ENCODE measurements at places on chromosomes 7 and 10.

DNA sequence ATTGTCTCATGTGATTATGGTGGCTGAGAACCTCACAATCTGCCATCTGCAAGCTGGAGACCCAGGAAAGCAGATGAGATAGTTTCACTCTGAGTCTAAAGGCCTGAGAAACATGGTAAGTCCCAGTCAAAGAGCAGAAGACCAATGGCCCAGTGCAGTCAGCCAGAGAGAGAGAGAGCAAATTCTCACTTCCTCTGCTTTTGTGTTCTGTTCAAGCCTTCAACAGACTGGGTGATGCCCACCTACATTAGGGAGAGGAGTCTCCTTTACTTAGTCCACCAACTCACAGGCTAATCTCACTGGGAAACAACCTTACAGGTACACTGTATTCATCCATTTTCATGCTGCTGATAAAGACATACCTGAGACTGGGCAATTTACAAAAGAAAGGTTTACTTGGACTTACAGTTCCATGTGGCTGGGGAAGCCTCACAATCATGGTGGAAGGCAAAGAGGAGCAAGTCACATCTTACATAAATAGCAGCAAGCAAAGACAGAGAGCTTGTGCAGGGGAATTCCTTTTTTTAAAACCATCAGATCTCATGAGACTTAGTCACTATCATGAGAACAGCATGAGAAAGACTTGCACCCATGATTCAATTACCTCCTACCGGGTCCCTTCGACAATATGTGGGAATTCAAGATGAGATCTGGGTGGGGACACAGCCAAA is 4.7 kb upstream of the FRMPD2 start:
- no peak for DNase-seq

- DNase-seq = no peak
These were observed 15.8 kb upstream of the C10orf90 start for GRCh38 chr10:126686268-126686667.

DNA sequence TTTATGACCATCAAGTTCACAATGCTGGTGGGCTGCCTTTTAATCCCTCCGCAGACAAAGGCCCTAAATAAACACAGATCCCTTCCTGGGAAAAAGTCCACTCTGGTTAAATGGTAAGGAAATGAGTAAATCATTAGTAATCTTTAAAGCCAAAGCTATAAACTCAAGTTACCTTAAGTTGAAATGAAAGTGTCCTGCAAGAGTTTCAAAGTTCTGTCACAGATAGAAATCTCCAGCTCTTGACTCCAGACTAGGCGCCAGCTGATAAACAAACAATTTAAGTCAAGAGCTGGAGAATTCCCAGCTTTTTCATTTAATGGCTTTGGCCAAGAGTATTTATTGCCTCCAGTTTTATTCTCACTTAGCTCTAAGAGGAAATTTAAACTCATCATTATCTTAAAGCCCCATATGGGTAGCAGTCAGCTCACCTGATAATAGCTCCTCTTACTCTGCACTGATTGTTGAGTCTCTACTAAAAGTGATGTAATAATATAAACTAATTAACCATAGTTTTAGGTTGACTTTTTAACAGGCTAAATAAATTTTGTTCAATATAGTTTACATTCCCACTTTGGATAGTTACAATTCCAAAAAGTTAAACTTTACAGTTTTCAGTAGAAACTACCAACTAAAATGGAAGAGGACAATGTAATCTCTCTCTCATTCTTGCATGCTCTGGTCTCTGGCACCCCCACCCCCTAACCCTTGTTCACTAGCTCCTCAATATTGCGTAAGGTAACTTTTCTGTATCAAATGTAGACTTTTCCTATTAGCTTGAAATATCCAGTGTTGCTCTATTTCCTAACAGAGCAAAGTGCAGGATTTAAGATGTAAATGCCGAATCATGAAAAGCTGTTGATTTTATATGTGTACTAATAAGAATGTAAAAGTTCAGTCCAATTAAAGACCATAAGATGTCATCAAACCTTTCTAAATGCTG is 56.1 kb downstream of the HIBADH start:
- DNase-seq = no peak

DNA sequence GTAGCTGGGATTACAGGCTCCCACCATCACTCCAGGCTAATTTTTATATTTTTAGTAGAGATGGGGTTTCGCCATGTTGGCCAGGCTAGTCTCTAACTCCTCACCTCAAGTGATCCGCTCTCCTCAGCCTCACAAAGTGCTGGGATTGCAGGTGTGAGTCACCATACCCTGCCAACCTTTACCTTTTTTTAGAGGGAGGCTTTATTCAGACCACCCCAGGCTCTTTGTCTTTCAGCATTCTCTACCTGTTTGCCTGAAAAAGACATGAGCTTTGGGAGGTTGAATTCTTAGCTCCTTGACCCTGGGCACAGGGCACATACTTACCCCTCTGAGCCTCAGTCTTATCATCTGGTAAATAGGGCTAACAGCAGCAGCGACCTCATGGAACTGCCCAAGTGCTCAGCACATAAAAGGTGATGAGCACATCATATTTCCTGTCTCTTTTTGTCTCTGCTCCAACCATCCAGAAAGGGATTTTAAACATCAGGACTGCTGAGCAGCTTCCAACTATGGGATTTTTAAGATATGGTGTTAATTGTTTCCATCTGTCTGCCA is 17.0 kb downstream of the FRMPD2 start:
- no peak for DNase-seq

GRCh38 chr7:82204694-82205093 is 238.9 kb downstream of the CACNA2D1 start:
- no peak for DNase-seq

GRCh38 chr7:102992938-102993717 is 80.3 kb downstream of the LRRC17 start:
- DNase-seq = no peak

- no peak for DNase-seq
These were observed 2.9 kb downstream of the NPM3 start for GRCh38 chr10:101780187-101780817.

- no peak for DNase-seq
These were observed 8.2 kb upstream of the DLD start for GRCh38 chr7:107882766-107883165.

- peak; percentile 91 for DNase-seq
These were observed 145.7 kb downstream of the ELAPOR2 start for GRCh38 chr7:86913709-86914108.

- DNase-seq = no peak
These were observed 48.0 kb downstream of the CREB3L2 start for GRCh38 chr7:137953665-137954470.

GRCh38 chr7:80095545-80095944 is 39.1 kb upstream of the GNAI1 start:
- no peak for DNase-seq

DNA sequence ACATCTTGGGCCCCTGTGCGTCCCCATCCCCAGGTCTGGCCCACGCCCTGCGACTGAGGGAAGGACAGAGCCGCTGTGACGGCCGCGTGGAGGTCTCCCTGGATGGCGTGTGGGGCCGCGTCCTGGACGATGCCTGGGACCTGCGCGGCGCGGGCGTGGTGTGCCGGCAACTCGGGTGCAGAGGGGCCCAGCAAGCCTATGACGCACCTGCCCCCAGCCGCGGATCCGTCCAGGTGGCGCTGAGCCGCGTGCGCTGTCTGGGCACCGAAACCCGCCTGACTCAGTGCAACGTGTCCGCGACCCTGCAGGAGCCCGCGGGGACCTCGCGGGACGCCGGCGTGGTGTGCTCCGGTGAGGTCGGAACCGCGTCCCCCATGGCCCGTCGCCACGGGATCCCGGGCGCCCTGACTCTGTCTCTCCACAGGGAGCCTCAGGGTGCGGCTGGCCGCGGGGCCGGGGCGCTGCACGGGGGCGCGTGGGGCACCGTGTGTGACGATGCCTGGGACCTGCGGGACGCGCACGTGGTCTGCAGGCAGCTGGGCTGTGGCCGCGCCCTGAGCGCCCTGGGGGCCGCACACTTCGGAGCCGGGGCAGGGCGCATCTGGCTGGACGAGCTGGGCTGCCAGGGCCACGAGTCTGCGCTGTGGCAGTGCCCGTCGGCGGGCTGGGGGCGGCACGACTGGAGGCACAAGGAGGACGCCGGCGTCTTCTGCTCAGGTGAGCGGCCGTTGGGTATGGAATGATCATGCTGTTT is 5.9 kb downstream of the SCART1 start:
- DNase-seq = no peak

GRCh38 chr7:7719236-7719635 is 829 bp upstream of the RPA3 start:
- DNase-seq = peak; percentile 84

- DNase-seq = no peak
These were observed 25.6 kb downstream of the VSTM4 start for GRCh38 chr10:49089557-49090188.

- no peak for DNase-seq
These were observed 72.3 kb downstream of the NRBF2 start for GRCh38 chr10:63205421-63205820.

- no peak for DNase-seq
These were observed 38.2 kb downstream of the SPOCK2 start for GRCh38 chr10:72049969-72050781.

GRCh38 chr10:109974504-109975191 is 33.1 kb upstream of the ADD3 start:
- no peak for DNase-seq

DNA sequence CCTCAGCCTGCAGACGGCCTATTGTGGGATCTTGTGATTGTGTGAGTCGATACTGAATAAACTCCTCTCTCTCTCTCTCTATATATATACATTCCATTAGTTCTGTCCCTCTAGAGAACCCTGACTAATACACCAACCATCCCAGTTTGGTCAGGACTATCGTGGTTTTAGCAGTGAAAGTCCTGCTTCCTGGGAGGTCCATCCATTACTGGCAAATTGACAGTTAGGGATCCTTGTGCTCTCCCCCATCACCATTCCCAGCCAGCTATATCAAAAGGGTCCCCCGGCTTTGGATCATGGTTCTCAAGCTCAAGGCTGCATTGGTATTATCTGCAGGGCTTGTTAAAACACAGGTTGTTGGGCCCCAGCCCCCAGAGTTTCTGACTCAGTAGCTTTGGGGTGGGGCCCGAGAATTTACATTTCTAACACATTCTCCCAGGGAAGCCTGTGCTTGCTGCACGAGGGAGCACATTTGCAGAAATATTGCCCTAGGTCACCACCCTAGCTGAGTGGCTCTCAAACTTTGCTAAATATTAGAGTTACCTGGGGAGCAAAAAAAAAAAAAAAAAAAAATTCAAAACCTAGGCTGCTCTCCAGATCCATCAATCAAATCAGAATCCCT is 899.1 kb upstream of the AUTS2 start:
- DNase-seq = peak; percentile 97

GRCh38 chr7:112481121-112481736 is 438 bp downstream of the LSMEM1 start:
- no peak for DNase-seq

DNA sequence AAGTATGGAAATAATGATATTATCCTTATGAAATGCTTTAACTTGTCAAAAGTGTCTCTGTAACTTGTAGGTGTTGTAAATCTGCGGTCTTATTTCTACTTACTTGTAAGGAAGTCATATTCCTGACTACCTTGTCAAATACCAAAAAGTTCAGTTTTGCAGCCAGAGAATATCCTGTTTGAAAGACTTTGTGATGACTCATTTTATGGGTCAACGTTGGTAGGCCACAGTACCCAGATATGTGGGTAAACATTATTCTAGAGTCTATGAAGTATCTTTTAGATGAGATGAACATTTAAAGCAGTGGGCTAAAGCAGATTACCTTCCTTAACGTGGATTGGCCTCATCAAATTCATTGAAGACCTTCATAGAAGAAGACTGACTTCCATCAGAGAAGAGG is 195.3 kb downstream of the PPP1R9A start:
- no peak for DNase-seq

- peak; percentile 53 for DNase-seq
These were observed 978.6 kb downstream of the SORCS1 start for GRCh38 chr10:106185951-106186350.

- DNase-seq = no peak
These were observed 70.6 kb upstream of the ZNF746 start for GRCh38 chr7:149568218-149568617.

DNA sequence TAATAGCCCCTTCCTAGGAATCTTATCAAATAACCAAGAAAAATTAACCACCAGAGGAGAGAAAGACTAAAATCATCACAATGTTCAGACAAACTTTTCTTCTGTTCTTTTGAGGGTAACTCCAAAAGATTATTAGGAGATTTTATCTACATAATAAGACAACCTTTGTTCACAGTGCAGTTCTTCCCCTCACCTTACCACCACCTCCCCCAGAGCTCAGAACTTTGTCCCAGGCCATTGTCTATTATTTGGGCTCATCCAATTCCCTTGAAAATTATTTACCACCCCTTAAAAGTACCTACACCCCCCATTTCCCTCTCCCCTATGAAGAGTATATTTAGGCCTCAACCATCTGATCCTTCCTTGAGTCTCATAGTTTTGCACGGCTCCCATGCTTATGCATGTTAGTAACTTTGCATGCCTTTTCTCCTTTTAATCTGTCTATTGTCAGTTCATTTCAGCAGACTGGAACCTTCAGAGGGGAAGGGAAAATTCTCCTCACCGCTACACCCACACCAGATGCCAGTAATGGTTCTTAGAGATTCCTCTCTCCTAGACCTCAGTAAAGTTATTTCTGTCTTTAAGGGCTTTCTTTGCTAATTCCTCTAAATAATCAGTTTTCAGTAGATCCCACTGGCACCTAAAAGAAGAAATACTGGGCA is 234.9 kb downstream of the SKIDA1 start:
- no peak for DNase-seq

- no peak for DNase-seq
These were observed 79.3 kb downstream of the WIPF3 start for GRCh38 chr7:29885626-29886025.

DNA sequence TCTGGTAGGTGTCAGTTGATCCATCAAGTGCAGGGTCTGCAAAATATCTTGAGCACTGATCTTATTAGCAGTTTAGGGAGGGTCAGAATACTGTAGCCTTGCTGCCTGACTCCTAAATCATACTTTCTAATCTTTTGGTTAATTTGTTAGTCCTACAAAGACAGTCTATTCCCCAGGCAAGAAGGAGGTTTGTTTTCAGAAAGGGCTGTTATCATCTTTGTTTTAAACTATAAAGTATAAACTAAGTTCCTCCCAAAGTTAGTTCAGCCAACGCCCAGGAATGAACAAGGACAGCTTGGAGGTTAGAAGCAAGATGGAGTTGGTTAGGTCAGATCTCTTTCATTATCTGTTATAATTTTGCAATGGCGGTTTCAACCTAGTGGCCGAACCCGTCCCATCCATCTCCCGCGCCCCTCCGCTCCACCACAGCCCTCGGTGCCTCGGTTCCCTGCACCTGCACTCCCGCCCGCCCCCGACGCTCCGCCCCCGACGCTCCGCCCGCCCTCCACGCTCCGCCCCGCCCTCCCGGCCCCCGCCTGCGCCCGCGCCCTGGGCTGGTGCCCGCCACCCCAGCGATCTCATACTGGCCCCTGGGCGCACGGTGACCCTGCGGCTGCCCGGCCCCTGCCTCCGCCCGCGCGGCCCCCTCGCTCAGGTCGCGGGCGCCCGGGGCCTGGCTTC is at the start of gene ADCK2:
TSS of gene ADCK2 (plus strand) at position 564 of the 681 bp plus-strand sequence. CDS start 386 bp downstream, outside the sequence.
- DNase-seq = no peak

DNA sequence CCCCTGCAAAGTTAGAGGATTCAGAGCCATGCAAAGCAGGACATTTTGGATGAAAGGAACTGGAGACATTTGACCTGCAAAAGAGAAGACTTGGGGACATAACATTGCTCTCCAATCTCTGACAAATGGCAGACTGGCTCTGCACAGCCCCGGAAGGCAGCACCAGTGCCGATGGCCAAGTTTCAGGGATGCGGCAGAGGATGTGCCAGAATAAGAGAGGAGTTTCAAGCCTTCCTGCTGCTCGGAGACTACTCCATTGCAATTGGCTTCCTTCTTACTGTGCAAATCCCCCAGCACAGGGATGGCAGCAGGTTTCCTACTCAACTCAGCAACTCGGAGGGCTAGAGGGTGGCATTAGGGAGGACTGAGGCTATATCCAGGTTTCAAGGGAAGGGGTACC is 268.8 kb upstream of the ZMIZ1 start:
- no peak for DNase-seq

- no peak for DNase-seq
These were observed 37.4 kb downstream of the RASGEF1A start for GRCh38 chr10:43229208-43230061.

All from fibroblast of skin of left biceps (primary cell).